ENCODE measurements at places on chromosomes 7 and 10. TPM values are rescaled to one million over a fixed set of nuclear protein-coding genes. Genes with fewer than 3 reads are reported as not detected.

Gene CUZD1
- total RNA-seq = 0.91 TPM

Gene EIF3B
- 272 TPM for total RNA-seq

Gene CWF19L1
- total RNA-seq = 43.0 TPM

Gene ASZ1
- total RNA-seq = not detected

Gene VWA2
- total RNA-seq = not detected

Gene DRGX
- total RNA-seq = not detected

Gene HYAL4
- not detected for total RNA-seq

Gene ANKRD16
- total RNA-seq = 5.8 TPM

Gene TSPAN33
- total RNA-seq = 0.30 TPM

Gene MET
- 77.7 TPM for total RNA-seq

Gene SPDYE11
- total RNA-seq = not detected

Gene C10orf53
- not detected for total RNA-seq

Gene AKR1C8
- not detected for total RNA-seq

Gene METTL2B
- total RNA-seq = 51.5 TPM

Gene H2AZ2
- 211 TPM for total RNA-seq

Gene C10orf143
- 0.65 TPM for total RNA-seq

Gene SCART1
- 0.76 TPM for total RNA-seq

Gene FGFBP3
- total RNA-seq = 0.30 TPM

Gene CYP2W1
- not detected for total RNA-seq

Gene STRIP2
- total RNA-seq = 11.2 TPM

Gene SPDYE2
- total RNA-seq = not detected

Gene TAS2R41
- not detected for total RNA-seq
